Uterine smooth muscle cell (primary cell): ENCODE measurements at places on chromosomes 16 and 17. TPM values are rescaled to one million over a fixed set of nuclear protein-coding genes. Genes with fewer than 3 reads are reported as not detected.

Gene ZP2
- not detected in 2 replicates for total RNA-seq

Gene SLC35G6
- total RNA-seq = not detected in 2 replicates

Gene TPSB2
- not detected in 2 replicates for total RNA-seq

Gene GPR179
- total RNA-seq = under 0.01 TPM in 1 of 2 replicates, not detected in the other

Gene TRPV2
- total RNA-seq = 28.9 and 62.5 TPM in 2 replicates

Gene EPN3
- under 0.01 TPM in 1 of 2 replicates, not detected in the other for total RNA-seq

Gene ERN2
- 0.12 and 0.77 TPM in 2 replicates for total RNA-seq

Gene CCL16
- not detected in 2 replicates for total RNA-seq

Gene RAB34
- total RNA-seq = 172 and 176 TPM in 2 replicates

Gene GUCY2D
- total RNA-seq = under 0.01 TPM in 2 replicates

Gene GINS3
- total RNA-seq = 2.7 and 7.5 TPM in 2 replicates

Gene HSD17B2
- not detected in 2 replicates for total RNA-seq

Gene MYL11
- total RNA-seq = 0.75 TPM in 1 of 2 replicates, not detected in the other

Gene C17orf100
- total RNA-seq = 0.44 and 0.75 TPM in 2 replicates

Gene LITAFD
- not detected in 2 replicates for total RNA-seq

Gene ZDHHC1
- total RNA-seq = 6.2 and 7.4 TPM in 2 replicates

Gene LAT
- 0.33 and 0.87 TPM in 2 replicates for total RNA-seq
